Naive thymus-derived CD4-positive, alpha-beta T cell (primary cell): ENCODE measurements at places on chromosomes 3 and 15.

DNA sequence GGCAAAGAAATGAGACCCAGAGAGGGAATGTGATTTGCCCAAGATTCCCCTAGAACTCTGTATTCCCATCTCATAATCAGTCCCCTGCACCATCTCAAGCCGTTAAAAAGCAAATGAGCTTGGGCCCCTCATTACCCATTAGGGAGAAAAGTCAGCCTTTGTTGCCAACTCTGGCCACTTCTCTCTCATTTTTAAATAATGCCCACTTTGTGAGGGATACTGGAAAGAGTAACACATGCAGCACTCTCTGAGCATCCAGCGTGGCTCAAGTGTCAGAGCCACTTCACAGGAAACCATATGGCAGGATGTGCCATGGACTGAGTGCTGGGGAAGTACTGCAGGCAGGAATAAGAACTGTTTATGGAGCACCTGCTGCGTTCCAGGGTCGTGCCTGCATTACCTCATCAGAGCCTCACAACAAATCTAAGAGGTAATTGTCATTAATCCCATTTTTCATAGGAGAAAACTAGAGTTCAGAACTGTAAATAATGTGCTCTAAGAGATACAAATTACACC lies 49.8 kb upstream of the SLC6A1 start:
- DNase-seq: no peak

- DNase-seq: no peak
Measured at GRCh38 chr3:190862209-190863118, at the start of gene GMNC. Gene GMNC, minus strand, starts transcription at chr3:190862694. Its CDS starts 79 bp downstream, at chr3:190862615.

DNA sequence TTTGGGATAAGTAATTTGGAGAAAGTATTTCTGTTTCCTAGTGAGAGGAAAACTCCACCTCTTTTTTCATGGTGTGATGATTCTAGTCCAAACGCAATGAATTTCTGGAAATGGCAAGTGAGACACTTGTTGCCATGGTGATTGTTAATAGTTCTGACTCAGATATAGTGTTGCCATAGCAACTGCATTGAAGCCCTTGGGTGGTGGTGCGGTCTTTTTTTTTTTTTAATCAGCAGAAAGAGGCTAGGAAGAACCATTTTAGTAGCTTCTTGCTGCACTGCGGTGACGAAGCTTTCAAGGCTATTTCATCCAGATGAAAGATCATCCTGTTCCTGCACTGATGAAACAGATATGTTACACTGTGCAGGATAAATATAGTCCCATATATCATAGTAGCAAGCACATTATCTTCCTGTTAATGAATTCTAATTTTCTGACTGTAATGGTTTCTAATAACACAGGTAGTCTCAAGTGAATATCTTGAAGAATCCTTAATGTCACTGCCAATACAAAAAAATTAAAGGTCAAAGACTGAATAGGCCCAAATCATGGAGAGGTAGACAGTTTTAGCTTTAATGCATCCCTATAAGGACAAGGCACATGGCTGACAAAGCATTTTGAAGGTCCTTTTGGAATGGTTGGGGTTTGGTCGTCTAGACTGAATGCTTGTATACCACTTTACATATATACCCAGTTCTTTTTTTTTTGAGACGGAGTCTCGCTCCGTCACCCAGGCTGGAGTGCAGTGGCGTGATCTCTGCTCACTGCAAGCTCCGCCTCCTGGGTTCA lies 125.1 kb upstream of the ZBTB20 start:
- no peak for DNase-seq

DNA sequence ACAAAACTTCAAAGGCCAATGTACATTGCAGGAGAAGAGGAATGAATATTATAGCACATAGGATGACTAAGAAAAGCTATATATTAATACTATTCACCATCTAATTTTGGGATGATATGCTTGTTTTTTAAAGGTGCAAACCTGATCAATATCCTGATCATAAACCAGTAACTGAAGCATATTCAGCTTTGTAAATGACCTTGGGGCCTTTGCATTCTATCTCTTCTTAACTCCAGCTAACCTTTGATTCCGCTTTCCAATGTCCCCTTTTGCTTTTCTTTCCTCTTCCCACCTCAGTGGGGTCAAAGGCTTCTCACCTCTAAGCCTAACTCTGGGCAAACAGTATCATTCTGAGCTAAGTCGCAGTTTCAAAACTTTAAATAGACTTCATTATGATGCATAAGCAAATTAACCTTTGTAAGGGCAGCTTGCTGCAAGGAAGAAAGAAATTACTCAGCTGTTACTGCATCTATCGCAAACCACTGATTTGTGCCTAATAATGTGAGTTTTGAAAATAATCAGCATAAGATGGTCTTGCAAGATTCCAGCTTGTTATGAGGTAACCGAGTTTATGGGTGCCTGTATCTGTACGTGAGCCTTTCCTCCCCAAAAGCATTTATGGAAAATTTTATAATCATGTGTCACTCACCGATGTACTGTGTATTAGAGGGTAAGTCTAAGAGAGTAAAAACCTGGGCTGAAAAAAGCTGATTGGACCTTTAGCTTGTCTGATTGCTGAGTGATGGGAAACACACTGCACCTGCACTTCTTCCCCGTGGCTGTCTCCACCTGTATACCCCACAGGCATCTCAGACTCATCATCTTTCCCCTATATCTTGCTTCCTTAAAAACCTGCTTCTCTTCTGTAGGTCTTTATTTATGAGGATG lies 116.8 kb downstream of the TPRG1 start:
- DNase-seq: no peak

- DNase-seq: no peak
Measured at GRCh38 chr15:78055919-78056713, 21.4 kb downstream of the TBC1D2B start.

DNA sequence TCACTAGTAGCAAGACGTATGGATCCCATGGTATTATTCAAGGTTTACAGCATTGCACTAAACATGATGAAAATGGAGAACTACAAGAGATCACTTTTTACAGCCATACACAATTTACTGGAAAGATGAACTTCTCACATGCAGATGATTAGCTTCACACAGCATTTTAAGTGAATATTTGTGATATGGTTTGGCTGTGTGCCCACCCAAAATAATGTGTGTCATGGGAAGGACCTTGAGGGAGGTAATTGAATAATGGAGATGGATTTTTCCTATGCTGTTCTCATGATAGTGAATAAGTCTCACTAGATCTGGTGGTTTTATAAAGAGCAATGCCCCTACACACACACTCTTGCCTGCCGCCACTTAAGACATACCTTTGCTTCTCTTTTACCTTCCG lies 662.0 kb upstream of the CCDC54 start:
- no peak for DNase-seq
